ENCODE measurements at places on chromosomes 7 and 10.

GRCh38 chr7:127895814-127896280, 135.4 kb downstream of the LRRC4 start:
- no peak for DNase-seq

- no peak for DNase-seq
These were observed 212.7 kb upstream of the ZNF804B start for GRCh38 chr7:88546808-88547207.

DNA sequence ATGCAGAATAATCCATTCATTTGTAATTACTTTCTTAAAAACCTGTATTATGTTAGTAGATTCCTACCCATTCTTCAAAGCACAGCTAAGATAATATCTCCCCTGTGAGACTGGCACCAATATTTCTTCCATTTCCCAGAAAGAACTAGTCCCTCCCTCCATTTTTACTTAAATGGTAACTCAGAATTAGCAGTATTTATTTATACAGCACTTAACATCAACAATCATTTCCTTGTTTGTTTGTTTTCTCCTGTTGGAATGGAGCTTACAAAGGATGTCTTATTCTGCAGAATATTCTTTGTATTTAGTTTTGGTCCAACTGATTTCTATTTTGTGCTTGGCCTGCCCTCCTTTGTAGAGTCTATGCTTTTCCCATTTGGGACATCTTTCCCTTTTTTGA, 32.1 kb upstream of the PTPN12 start:
- DNase-seq: no peak

GRCh38 chr7:116554911-116555310, 30.1 kb downstream of the CAV1 start:
- DNase-seq: no peak

GRCh38 chr10:112898540-112899390, 51.3 kb upstream of the TCF7L2 start:
- DNase-seq: no peak

DNA sequence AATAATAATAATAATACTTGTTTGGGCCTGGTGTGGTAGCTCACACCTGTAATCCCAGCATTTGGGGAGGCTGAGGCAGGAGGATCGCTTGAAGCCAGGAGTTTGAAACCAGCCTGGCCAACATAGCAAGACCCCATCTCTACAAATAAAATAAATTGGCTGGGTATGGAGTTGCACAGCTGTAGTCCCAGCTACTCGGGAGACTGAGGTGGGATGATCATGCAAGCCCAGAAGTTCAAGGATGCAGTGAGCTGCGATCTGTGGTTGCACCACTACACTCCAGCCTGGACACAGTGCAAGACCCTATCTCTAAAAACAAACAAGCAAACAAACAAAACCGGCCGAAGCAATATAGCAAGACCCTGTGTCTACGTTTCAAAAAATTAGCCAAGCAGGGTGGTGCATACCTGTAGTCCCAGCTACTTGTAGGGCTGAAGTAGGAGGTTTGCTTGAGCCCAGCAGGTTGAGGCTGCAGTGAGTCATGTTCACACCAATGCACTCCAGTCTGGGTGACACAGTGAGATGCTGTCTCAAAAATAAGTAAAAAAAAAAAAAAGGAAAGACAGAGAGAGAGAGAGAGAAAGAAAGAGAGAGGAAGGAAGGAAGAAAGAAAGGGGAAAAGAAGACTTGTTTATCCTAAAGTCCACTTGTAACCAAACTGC, 85.6 kb upstream of the KDM7A start:
- DNase-seq: no peak
